Stimulated activated CD4-positive, alpha-beta T cell treated with anti-CD3 and anti-CD28 coated beads, Interleukin-2, amount 100 ng/mL, for 4 hours (primary cell): ENCODE measurements at places on chromosomes 6 and 20.

DNA sequence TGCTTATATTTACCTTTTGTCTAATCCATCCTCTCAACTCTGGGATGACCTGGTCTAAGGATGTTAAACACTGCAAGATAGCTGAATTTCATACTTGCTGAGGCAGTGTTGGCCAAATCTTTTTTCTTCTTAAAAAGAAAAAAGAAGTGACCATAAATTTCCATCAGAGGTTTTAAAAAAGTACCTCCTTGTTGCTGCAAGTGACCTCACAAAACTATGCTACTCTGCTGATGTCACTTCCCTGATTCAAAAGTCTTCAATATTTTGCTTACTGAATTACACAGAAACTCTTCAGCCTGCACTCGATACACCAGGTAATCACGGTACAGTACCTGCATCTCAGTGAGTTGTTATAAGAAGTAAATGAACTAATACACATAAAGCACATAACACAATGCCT is 107.2 kb upstream of the PRDM1 start:
- DNase-seq = no peak

DNA sequence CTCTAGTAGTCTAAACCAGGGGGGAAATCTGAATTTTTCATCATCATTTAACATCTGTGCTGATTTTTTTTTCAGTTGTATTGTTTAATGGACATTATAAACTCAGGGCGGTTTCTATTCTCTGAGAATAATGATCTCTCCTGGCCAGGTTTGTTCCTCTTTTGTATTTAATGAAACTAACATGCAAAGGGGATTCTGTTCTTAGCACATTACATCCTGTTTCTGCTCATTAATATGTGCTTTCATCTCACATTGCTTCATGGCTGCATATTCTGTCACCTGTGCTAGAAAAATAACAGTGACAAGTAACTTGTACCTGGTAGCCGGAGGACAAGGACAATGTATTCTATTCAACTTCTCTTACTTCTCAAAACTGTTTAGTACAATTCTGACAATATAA is 806 bp downstream of the HLA-DOB start:
- no peak for DNase-seq

DNA sequence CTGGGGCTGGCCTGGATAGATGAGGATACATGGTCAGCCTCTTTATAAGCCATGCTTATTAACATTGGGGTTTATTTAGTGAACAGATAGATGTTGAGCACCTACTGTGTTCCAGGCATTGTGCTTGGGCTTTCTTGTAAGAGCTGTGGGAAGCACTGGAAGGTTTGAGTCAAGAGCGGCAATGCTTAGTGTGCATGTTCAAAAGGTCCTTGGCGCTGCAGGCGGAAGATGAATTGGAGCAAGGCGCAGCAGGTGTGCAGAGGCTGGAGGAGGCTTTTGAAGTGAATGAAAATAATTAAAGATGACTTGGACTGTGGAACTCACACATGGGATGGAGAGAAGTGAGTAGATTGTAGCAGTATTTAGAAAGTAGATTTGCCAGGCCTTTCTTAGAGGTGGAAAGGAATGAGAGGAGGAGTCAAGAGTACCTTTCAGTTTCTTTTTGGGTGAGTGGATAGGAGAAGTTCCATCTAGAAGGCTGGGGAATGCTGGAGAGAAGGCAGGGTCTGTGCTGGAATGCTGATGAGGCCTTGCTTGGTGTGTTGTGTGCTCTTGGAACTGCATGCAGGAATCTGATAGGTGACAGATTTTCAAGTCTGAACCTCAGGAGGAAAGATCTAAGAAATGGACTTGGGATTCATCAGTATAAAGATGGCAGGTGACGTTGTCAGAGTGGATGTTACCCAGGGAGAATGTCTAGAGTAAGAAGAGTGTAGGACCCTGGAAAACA is 26.4 kb downstream of the SNX9 start:
- peak; percentile 20 for DNase-seq

DNA sequence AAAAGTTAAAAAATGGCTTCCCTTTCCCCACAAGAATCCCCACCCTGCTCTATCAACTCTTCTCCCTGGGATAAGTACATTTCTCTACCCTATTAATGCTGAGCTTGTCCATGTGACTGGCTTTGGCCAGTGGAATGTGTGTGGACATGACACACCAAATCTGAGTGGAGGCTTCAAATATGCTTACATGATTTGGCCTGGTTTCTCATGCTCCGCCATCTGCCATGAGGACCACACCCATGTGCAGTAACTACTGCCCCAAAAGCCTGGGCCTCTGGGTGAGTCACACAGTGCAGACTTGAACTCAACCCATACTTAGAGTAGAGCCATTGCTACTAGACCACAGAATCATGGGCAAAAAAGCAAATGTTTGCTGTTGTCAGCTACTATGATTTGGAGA is 65.4 kb downstream of the PRND start:
- DNase-seq = no peak

GRCh38 chr20:45445805-45446562 is 23.6 kb upstream of the WFDC2 start:
- no peak for DNase-seq

- DNase-seq = peak; percentile 84
Measured at GRCh38 chr6:13273931-13274706, 54.2 kb downstream of the TBC1D7 start.

DNA sequence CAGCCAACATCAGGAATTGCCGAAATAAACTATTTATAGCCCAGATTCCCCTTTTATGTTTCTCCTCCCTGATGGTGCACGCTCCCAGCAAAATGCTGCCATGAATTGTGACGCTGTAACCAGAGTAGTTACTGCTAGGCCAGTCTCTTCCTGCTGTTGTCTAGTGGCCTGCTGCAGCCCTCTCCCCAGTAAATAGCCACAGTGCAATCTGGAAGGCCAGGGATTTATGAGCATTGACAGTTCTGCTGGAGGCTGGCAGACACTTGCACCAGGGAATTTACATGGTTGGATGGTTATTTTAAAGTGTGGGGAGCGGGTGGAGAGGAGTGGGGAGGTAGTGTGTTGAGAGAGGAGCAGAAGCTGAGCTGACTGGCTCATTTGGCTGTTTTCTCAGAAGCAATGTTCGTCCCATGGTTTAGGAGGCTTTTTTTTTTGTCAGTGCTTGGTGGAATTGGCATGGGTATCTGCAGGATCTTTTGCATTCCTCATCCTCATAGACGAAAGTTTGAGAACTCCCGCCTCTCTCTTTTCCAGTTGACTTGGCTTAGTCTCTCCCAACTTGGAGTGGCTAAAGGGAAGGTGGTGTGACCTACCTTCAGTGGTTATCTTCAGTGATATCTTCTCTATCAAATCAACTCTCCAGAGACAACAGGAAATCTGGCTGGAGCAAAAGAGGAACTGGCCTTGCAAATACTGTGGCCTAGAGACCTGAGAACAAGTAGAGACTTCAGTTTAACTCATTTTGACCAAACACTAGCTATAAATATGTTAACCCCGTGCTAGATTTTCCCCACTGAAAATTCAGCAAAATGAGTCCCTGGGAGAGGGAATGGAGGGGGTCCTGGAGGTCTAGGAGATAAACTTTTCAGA is 99.3 kb upstream of the VSTM2L start:
- DNase-seq = no peak

GRCh38 chr20:14643146-14643545 is 305.7 kb upstream of the FLRT3 start:
- DNase-seq = no peak

DNA sequence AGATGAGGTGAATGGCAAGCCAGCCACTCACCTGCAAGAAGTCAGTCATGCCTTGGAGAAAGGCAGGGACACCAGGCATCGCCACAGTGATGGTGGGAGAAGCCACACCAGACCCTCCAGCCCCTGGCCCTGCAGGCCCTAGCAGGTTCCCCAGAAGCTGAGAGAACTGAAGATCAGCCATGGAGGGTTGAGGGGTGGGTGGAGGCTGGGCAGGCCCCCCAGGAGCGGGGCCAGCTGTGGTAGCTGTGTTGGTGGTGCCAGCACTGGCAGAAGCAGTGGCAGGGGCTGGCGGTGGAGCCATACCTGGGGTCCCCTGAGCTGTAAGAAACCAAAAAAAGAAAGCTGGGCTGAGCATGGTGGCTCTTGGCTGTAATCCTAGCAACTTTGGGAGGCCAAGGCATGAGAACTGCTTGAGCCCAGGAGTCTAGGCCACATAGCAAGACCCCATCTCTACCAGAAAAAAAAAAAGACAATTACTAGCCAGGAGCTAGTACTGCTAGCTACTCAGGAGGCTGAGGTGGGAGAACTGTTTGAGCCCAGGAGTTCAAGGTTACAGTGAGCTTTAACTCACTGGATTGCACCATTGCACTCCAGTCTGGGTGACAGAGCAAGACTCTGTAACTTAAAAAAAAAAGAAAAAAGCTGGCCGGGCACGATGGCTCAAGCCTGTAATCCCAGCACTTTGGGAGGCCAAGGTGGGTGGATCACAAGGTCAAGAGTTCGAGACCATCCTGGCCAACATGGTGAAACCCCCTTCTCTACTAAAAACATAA is 9.5 kb downstream of the BAG6 start:
- no peak for DNase-seq

DNA sequence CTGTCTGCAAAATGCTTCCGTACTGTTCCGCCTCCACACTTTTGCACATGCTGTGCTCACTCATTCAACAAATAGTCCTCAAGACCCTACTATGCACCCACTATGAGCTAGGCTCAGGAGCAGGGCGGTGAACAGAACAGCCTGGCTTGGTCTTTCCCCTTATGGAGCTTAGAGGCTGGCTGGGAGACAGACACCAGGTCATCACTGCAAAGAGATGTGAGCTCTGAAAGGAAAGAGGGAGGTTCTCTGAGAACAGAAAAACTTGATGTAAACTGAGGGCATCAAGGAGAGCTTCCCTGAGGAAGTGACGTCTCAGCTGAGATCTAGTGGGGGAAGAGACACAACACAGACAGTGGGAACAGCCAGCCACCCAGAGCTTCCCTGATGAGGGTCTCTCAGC is 31.0 kb upstream of the TGM2 start:
- DNase-seq = no peak

GRCh38 chr6:133432021-133432989 is 191.1 kb downstream of the EYA4 start:
- no peak for DNase-seq

DNA sequence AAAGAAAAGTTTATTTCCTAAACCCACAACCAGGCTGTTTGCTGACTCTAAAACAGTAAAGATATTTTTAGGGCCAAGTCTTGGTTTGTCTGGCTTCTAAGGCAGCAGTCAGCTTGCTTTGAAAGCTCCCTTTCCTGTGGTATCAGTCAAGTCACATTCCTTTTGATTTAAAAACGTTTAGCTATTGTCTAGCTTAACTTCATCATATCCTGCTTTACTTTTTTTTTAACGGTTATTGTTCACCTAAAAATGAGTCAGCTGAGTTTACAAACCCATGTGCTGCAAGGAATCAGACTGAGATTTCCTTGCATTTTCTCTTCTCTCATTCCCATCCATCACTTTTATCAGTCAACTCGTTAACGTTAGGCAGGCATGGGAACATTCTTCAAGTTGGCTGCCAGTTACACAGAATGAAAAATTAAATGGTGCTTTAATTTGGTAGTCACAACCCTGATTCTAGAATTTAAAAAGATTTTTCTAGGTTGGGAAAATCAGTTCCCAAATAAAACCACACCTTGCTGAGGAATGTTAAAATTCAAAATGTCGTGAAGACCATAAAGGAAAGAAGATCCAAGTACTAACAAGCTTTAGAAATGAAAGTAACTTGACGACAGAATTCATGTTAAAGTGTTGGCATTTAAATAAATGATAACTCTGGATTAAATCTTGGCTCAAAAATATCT is 45.9 kb downstream of the ELOVL5 start:
- DNase-seq = no peak

DNA sequence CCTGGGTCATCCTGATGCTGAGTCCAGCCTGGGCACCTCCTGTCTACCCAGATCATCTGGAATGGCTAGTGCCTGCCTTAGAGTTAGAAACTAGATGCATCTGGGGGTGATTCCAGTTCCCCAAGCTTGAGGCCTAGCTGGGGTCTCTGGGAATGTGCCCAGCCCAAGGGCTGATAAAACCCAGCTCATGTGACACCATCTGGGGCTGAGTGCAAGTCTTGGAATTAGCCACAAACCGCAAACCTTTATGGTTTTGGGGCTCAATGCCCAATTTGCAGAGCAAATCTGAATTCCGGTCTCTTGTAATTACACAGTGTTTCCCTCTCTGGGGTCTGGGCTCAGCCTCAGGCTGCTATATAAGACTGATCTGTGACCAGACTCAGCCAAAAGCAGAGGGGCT is at the start of gene BPIFB4:
TSS of gene BPIFB4 (plus strand) at position 385 of the 400 bp plus-strand sequence. CDS start 1,884 bp downstream, outside the sequence.
- no peak for DNase-seq

GRCh38 chr6:23522792-23523547 is 603.0 kb upstream of the NRSN1 start:
- no peak for DNase-seq

DNA sequence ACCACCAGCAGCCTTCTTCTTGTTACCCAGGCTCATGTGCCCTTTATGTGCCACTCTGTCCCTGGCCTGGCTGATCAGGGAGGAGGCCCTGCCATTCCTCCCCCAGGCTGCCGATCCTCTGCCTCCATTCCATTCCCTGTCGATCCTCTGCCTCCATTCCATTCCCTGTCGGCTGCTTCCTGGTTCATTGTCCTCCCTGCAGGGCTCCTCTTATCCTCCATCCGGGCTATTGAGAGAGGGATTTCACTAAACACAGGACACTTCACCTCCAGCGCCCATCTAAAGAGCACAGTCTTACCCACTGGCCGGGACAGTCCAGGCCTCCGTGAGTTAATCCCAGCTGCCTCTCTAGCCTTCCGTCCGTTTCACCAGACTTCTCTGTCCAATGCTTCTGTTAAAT is 7.7 kb upstream of the TTLL2 start:
- no peak for DNase-seq

DNA sequence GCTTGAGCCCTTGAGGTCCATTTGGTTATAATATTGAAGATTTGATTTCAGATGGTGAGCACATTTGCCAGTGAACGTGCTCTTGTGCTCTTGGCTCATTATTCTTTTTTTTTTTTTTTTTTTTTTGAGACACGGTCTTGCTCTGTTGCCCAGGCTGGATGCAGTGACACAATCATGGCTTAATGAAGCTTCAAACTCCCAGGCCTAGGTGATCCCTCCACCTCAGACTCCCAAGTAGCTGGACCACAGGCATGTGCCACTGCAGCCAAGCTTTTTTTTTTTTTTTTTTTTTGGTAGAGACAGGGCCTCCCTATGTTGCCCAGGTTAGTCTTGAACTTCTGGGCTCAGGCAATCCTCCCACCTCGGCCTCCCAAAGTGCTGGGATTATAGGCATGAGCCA is 176.2 kb downstream of the KLHL32 start:
- no peak for DNase-seq

GRCh38 chr6:23377830-23378229 is 748.2 kb upstream of the NRSN1 start:
- DNase-seq = no peak

GRCh38 chr20:46126440-46127056 is 8.4 kb downstream of the CD40 start:
- no peak for DNase-seq
